ENCODE measurements at places on chromosomes 6 and 20. TPM values are rescaled to one million over a fixed set of nuclear protein-coding genes. Genes with fewer than 3 reads are reported as not detected.

GRCh38 chr6:6007366-6008088 is 802 bp upstream of the NRN1 start:
- no peak for DNase-seq

DNA sequence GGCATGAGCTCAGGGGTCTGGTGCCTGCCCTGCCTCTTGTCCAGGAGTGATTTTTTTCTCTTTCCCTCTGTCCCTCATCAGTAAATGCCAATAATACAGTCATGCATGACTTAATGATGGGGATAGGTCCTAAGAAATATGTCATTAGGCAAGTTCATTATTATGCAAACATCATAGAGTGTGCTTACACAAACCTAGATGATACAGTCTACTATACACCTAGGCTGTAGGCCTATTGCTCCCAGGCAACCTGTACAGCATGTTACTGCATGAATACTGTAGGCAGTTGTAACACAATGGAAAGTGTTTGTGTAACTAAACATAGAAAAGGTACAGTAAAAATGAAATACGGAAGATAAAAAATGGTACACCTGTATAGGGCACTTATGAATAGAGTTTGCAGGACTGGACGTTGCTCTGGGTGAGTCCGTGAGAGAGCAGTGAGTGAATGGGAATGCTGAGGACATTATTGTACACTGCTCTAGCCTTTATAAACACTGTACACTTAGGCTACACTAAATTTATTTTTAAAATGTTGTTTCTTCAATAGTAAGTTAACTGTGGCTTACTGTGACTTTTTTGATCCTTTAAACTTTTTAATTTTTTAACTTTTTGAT is 22.1 kb downstream of the PBOV1 start:
- no peak for DNase-seq

DNA sequence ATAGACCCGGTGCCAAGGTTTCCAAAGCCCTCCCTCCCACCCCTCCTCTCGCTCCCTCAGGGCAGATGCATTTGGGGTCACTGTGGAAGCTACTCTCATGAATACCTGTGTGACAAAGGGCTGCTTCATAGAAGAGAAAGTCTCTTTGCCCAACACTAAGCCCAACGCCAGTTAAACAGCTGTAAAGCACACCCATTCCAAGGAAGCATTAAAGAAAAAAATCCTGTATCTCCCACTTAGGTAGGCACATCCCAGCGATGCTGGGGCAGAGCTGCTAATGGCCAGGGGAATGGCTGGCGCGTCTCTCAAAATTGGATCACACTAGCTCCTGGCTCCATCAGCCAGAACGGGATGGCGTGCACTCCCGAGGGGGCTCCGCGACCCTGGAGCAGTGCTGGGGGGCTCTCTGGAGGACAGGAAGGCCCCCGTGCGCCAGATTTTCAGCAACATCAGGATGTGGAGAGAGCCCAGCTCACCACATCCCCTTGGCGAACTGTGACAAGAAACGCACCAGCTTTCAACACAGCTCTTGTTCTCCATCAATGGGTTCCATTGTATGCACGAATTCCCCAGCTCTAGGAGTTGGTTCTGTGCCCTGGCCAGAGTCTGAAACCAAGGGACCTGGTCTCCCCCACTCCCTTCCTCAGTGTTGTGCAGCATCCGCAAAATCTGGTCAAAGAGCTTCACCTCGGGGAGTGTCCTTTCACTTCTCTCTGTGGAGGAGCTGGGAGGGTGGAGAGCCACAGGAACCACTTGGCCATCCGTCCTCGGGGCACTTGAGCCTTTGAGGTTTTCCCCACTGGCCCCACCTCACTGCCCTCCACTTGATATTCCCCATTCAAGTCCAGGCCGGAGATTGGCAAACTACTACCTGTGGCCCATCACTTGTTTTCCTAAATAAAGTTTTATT is 74.1 kb downstream of the TFAP2C start:
- DNase-seq, result no peak

DNA sequence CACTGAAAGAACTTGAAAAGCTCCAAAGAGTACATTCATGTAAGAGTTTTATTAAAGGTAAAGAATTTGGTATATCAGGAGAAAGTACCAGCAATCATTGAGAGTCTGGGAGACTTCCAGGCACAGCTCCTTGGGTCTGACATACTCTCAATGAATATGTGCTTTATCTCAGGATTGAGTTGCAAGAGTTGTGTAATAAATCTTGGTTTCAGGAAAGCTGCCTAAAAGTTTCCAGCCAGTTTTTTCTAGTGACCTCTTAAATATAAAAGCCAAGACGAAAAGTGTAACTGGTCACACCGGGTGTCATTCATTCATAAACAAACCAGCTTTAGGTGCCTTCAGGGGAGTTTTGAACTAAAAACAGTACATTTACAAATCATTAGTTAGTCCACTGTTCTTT is 21.6 kb upstream of the GJA1 start:
- no peak for DNase-seq

DNA sequence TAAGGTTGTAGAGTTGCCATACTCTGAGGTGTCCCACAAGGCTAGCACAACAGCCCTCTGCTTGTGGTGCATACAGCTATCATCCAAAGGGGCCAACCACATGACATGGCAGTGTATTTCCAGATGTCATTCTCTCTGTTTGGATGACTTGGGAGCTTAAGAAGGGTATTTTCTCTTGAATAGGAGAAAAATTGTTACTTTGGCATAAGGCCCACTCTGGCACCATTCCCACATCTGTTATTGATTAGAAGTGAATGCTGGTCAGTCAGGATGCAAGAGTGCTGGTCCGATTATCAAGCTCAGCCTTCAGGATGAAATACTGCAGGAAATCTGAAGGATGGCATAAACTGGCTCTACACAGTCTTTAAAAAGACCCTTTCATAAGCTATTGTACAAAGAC is 83.6 kb upstream of the C20orf144 start:
- no peak for DNase-seq

DNA sequence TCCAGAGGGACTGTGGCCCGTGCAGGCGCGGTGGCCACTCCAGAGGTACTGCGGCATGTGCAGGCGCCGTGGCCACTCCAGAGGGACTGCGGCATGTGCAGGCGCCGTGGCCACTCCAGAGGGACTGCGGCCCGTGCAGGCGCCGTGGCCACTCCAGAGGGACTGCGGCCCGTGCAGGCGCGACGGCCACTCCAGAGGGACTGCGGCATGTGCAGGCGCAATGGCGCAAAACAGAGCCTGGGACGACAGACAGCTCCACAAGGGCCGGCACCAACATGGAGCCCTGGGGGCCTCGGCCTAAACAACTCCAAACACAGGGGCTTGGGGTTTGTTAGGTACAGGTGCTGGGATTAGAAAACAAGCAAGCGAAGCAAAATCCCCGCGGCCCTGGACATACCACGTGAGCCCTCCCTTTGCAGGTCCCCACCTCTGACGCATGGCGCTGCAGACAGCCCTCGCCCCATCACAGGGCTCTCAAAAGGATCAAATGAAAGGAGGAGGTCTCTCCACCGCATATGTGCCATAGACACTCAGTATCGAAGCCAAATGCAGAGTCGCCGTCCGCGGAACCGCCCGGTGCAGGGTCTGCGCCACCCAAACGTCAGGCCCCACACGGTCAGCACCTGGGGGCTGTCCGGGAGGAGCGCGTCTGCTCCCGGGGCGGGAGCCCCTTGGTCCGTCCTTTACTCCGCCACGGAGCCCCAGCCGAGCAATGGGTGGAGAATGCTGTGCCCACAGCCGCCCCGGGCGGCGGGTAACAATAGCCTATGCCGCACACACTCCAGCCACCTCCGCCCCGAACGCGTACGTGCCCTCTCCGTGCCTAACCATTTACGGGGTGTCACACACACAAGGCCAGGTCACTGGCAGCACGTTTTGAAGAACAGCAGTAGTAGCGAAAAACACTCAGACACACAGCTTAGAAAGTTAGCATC is 85.7 kb downstream of the TAF4 start:
- no peak for DNase-seq

DNA sequence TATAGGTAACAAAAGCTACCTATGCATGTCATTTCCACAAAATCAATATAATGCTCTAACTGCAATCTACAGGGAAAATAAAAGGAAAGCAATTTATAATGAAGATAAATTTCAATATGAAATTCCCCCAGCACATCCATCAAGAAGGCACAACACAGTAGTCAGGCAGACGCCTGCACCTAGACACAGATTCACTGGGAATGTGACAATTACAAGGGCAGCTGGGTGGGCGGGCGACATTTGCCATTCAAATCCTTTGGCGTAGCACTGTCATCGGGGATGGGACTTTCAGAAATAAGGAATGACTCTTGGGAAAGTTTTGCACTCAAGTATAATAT is 60.4 kb downstream of the SULF2 start:
- no peak for DNase-seq

DNA sequence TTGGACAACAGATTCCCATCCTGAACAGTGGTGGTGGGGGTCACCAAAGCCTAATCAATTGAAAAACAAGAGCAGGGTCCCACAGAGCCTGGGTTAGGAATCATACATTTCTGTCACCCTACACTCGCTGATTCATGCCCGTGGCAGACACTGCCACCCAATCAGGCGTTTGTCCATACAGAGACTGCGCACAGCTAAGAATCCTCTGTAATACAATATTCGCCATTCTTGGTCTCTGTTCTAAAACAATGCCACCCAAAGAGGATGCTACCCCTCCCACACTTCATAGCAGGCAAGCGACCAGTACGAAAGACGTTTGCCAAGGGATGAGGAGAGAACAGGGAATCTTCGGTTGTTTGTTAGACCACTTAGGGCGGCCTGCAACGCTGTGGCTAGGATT is 28.1 kb upstream of the SLC22A23 start:
- no peak for DNase-seq

GRCh38 chr6:83292900-83293843 is 100.0 kb downstream of the RWDD2A start:
- no peak for DNase-seq

DNA sequence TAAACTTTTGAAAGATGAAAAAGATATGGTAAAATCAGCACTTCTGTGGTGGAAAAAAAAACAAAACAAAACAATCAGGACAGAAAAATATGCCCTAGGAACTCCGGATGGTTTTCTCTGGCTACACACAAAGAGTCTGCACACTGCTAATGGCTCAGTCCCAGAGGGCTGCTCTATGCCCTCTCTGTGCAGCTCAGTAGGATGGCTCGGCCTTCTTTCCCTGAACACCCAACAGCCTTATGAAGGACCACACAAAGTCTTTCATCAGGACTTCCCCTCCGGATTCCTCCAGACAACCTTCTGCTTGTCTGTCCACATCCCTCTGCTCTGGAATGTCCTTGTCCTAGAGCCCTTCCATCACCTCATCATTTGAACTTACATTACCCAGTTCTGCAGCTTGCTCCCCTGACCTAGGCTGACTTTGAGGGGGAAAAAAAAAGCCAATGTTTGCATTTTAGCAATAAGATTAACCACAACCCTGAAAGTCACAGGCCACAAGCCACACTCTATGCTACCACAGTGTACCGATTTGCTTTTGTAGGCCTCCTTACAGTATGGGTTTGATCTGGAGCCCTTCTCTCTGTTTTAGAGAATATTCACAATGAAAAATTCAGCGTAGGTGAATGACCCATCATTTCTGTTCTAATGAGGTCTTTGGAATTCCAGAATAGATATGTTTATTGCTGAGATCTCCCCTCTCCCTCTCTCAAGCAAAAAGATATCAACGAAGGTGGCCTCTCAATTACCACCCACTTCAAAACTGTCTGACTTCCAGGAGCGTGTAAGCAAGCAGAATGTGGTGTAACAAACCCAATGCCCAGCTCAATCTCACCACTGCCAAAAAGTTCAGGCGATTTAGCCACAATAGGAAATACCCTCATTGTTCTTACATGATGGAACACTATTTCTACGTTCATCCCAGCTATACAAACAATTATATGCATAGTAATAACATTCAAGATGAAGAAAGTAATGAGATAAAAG is 164.0 kb downstream of the GMDS start:
- no peak for DNase-seq

PLA2G7 gene
- not detected for total RNA-seq

COL12A1 gene
- not detected for total RNA-seq

MOCS3 gene
- 2.7 TPM for total RNA-seq

INSM1 gene
- total RNA-seq, result not detected

PPIL6 gene
- total RNA-seq, result 0.84 TPM

GABRR1 gene
- total RNA-seq, result not detected

TREM1 gene
- 2.8 TPM for total RNA-seq
